Activated naive CD4-positive, alpha-beta T cell treated with anti-CD3 and anti-CD28 coated beads for 36 hours (primary cell): ENCODE measurements at places on chromosomes 5 and 9.

GRCh38 chr5:156434471-156434870 is 107.5 kb downstream of the SGCD start:
- no peak for DNase-seq

DNA sequence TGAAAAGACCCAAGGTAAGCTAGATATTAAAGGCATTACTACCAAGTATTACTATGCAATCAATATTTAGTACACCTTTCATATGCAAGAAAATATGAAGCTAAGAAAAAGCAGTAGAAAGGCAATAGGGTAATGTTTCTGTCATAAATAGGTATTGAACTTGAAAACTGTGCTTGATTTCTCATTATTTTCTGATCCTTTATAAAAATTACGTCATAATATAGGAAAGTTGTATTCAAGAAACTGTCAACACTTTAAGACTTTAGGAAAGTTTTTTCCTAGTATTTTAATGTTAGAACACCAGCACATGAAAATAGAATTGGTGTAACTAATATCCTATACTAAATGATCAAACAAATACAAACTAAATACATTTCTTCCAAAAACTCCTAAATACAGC is 133.2 kb downstream of the EDIL3 start:
- no peak for DNase-seq

DNA sequence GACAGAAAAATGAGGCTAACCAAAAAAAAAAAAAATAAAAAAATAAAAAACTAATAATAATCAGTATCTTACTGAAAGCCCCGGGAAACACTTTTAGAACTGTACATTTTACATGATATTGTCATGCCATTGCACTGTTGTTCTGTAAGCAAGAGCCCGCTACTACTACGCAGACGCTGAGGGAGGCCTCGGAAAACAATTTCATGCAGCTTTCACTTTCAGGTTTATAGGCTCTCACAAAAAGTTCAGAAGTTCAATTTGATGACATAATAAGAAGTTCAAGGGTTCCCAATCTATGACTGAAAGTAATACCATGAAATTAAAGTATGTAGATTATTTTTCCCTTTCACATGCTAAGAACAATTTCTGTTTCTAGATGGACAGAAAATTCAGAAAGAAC is 318.3 kb upstream of the ITGA1 start:
- peak; percentile 7 for DNase-seq

GRCh38 chr5:65695162-65695755 is 26.6 kb downstream of the SGTB start:
- no peak for DNase-seq

DNA sequence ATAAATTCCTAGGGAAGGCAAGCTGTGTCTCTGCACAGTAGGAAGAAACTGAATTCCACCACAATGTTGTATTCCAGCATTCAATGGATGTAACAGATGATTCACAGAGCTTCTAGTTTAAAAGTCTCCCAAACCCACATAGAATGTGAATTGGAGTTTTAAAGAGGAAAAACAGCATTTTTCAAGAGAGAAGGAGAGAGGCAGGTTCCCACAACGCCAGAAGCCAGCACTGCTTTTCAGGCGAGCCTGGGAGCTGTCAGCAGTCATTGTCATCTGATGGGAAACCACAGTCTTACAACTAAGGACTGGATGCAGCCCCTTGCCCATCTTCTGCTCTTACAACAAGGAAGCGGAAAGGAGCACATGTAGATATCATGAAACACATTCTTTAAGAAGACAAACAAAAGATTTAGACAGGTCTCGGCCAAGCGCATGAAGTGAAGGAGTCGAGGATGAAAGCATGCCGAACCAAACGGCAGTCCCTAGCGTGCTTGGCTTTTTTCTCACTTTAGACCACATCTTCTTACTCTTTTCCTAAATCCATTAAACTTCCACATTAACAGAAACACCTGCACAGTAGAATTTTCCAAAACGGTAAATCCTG is 638 bp downstream of the DIRAS2 start:
- DNase-seq = no peak

GRCh38 chr9:73577848-73578247 is 426.2 kb downstream of the ANXA1 start:
- no peak for DNase-seq

DNA sequence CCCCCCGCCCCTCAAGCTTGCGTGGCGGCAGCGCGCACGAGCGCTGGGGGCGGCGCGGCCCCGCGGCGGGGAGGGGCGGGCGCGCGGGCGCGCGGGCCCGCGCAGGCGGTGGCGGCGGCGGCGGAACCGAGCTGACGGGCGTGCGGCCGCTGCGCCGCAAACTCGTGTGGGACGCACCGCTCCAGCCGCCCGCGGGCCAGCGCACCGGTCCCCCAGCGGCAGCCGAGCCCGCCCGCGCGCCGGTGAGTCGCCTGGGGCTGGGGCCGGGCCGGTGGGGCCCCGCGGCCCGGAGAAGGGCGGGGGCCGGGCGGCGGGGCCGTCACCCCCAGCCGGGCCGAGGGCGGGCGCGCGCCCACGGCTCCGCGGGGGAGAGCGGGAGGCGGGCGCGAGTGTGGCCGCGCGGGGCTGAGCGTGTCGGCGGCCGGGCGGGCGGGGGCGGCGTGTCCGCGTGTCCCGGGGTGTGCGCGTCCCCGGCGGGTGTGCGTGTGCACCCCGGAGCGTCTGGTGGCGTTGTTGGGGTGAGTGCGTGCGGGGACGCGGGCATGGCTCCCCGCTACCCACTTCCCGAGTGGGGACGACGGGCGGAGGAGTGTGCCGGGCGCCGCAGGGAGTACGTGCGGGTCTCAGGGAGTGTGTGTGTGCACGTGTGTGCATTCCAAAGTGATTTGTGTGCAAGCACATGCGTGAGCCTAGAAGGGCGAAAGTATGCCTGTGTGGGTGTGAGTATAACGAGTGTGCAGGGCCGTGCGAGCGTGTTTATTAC is at the start of gene NEK6:
Gene NEK6 (plus strand): TSS at position 106 of the 763 bp plus-strand sequence. CDS start 44,016 bp downstream, outside the sequence.
- no peak for DNase-seq

DNA sequence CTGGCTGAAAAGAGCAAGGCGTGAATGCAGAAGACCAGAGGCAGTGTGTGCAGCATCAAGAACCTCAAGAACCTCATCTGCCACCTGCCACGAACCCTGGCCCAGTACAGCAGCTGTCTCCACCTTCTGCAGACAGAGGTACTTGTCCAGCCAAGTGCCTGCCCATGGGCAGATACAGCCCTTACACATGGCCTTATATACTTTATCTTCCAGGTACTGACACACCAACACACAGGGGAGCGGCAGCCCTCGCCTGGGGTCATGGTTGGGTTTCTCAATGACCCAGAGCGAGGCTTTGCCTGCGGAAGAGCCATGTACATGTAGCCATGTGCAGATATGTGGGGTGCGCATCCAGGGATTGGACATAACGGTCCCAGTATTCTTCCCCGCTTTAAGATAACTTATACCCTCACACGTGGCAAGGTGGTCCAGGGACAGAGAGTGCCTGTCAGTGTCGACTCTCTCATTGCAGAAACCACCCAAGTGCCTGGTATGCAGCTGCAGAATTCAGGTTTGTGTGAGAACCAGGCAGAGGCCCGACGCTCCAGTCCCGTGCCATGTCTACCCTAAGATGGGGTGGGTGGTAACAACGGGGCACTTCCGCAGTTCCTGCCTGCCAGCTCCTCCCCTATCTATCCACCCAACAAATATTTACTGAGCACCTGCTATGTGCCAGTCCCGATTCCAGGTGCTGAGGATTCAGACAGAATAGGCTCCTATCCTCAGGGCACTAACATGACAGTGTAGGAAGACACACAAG is 206.9 kb downstream of the FSTL4 start:
- no peak for DNase-seq

GRCh38 chr5:61423487-61424145 is 91.6 kb downstream of the ZSWIM6 start:
- no peak for DNase-seq

- DNase-seq = peak; percentile 77
Observed at GRCh38 chr5:140175367-140176030, 511 bp downstream of the CYSTM1 start.

- no peak for DNase-seq
Observed at GRCh38 chr5:116354699-116355098, 219.9 kb downstream of the SEMA6A start.

- no peak for DNase-seq
Observed at GRCh38 chr5:65290677-65291076, 191.0 kb downstream of the ADAMTS6 start.

DNA sequence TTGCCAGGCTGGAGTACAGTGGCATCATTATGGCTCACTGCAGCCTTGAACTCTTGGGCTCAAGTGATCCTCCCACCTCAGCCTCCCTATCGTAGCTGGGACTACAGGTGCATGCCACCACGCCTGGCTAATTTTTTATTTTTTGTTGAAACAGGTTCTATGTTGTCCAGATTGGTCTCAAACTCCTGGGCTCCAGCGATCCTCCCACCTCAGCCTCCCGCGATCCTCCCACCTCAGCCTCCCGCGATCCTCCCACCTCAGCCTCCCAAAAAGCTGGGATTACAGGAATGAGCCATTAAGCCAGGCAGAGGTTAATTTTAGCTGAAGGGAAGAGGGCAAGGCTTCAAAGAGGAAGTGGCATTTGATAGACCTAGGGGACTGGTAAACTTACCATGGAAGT is 32.8 kb upstream of the CCNB1 start:
- no peak for DNase-seq

DNA sequence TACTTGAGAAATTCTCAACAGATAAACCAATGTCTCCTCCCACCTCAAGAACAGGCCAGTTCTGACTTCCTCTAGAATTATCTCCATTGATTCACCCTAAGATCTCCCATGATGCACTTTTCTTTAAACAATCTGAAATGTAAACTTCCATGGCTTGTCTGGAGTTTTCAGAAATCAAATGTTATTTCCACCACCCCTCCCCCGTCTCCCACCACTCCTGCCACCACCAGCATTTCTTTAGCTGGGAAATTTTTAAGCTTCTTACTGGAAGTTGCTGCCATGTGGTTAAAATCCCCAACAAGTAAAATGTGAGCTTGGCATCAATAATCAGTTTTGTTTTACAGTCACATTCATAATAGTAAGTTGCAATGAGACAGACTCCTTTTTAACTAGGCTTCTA is 32.8 kb upstream of the BASP1 start:
- DNase-seq = no peak

DNA sequence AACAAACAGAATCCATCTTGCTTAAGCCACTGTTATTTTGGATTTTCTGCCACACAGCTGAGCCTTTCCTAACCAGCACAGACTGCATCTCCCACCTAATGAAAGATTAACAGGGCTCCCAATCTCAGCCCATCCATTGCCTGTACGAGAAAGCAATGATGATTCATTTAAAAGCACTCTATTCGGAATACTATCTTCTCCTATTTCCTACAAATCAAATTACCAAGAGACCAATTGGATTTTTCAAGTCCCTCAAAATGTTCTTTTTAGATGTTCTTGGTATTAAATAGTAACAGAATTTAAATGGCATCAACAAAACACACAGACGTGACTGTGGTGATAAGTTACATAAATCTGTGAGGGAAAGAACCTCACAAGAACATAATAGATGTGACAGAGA is 324.1 kb downstream of the AGTPBP1 start:
- no peak for DNase-seq

DNA sequence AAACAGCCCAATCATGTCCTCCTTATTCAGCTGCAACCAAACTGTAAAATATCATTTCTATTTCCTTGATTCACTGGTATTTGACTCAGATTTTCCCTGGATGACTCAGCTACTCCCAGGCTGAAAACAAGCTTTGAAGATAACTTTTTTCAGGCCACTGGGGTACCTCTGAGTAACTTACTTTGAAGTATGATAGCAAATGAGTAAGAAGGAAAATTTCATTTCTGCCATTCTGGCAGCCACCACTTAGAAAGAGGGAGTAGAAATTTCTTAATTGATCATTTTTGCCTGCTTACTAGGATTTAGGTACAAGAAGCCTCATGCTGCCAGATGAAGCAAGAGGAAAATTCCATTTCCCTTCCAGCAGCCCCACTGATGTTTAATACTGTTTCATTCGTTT is 247.4 kb downstream of the PRELID2 start:
- DNase-seq = no peak

DNA sequence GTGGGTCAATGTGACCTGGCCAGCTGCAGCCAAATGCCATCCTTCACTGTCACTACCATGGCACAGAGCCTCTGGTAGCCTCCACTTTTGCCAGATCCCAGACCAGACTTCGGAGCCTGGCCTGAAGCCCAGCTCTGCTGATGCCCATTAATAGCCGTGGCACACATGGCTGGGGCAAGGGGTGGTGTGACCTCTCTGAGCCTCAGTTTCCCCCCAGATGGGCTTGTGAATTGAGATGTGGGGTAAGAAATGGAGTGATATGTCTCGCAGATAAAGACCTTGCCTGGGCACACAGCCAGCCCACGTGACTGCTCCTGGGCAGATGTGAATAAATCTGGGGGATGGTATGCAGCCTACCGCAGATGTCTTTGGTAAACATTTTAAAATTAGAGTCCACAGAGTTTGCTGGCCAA is 13.9 kb downstream of the SUSD3 start:
- no peak for DNase-seq
